ENCODE measurements at places on chromosomes 7 and 10.
A peak's percentile ranks its signal among the peaks of the same experiment; 100 is the strongest.

DNA sequence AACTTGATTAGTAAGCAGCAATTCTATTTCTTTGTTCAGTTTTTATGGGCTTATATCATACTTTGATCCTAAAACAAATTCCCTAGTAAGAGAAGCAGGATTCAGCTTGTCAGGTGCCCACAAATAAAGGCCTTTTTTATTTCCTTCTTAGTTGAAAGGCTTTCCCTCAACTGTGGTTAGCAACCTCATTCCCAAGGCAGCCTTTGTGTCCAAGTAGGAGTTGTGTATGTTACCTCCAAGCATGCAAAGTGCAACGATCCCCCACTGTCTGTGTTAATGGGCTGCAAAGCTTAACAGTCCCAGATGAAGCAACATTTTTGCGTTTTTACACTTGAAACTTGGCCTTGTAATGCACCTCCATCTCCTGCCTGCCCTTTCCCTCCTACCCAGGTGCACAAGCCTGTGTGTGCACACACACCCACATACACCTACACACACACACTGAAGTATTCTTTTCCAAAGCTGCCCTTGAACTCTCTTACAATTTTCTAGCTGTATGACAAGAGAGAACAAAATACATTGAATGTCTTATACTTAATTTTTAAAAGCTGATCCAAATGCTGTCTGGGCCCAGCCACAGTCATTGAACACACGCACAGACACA is 278.2 kb downstream of the SNX13 start:
- peak; percentile 48 for DNase-seq

DNA sequence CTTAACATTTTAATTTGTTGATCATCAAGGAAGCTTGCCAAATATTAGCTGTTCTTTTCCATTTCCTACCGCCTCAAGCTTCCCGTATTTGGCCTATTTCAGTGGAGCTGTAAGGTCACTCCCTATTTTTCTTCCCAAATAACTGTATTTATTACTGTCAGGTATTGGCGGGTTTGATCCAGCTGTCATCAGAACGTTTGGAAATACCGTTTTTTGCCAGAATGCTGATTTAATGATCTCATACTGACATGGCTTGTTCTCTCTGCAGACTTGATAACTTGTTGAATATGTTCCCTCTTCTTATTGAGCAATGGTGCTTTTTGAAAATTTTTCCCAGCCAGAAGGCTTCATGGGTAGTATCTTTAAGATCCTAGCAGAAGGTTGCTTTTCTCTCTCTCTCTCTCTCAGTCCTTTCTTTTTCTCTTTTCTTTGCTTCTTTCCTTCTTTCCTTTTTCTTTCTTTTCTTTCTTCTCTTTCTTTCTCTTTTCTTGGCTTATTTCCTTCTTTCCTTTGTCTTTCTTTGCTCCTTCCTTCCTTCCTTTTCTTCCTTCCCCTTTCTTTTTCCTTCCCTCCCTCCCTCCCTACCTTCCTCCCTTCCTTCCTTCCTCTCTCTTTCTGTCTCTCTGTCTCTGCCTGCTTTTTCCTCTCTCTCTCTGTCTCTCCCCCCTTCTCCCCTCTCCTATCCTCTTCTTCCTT is 42.1 kb downstream of the CUX1 start:
- DNase-seq, result no peak

DNA sequence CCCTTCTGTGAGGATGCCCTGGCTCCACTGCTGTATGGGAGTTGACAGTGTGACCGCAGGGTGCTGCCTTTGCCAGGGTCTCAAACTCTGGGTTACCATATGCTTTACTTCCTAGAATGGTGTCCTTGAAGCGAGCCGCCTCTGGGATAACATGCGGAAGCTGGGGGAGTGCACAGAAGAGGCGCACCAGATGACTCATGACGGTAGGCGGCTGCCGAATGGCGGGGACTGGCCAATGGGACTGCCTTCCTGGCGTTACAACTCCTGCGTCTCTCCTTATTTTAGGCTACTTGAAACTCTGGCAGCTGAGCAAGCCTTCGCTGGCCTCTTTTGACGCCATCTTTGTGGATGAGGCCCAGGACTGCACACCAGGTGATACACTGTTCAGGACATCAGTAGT is 27.3 kb downstream of the FBH1 start:
- DNase-seq, result no peak

- DNase-seq, result no peak
Measured at GRCh38 chr10:77266242-77266641, 371.4 kb downstream of the KCNMA1 start.

- no peak for DNase-seq
Measured at GRCh38 chr7:34662058-34662708, 4.2 kb downstream of the NPSR1 start.
